PC-9 (cell line): ENCODE measurements at places on chromosomes 1 and 21. TPM values are rescaled to one million over a fixed set of nuclear protein-coding genes. Genes with fewer than 3 reads are reported as not detected.

Gene PDC
- total RNA-seq = not detected in 2 replicates

Gene MANEAL
- total RNA-seq = 11.3 and 13.1 TPM in 2 replicates

Gene PSMB4
- total RNA-seq = 334 and 345 TPM in 2 replicates

Gene OR2L13
- total RNA-seq = not detected in 2 replicates

Gene LCE1C
- not detected in 2 replicates for total RNA-seq

Gene PERM1
- 0.60 and 0.81 TPM in 2 replicates for total RNA-seq

Gene SSR2
- total RNA-seq = 152 and 196 TPM in 2 replicates

Gene LCE1D
- not detected in 2 replicates for total RNA-seq

GRCh38 chr1:65207317-65207716 lies 59.3 kb downstream of the AK4 start:
- no peak for DNase-seq

DNA sequence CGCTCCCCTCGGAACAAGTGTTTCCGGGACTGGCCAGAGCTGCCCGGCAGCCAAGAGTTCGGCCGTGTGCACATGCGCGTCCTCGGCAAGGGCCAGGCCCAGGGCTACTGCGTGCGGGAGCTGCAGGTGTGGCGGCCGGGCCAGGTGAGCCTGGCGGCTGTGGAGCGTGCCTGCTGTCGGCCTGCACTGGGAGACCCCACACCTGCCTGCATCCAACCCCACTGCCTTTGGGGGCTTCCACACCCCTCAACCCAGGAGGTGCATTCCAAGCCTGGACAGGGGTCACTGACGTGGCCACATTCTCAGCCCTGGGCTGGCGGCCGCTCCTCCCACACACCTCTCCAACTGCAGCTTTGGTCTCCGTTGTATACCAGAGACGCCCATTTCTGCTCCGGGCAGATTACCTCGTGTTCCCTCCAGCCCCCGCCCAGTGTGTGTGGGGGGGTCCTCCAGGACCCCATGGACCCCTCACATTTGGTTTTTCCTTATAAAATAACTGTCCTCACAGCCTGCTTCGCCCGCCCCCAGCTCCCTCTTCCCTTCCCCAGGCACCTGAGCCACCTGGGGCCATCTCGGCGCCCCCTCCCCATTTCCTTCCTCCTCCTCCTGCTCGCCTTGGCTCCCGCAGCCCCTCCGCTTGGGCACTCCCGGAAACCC lies 6.1 kb downstream of the RNF223 start:
- DNase-seq = peak; percentile 71

DNA sequence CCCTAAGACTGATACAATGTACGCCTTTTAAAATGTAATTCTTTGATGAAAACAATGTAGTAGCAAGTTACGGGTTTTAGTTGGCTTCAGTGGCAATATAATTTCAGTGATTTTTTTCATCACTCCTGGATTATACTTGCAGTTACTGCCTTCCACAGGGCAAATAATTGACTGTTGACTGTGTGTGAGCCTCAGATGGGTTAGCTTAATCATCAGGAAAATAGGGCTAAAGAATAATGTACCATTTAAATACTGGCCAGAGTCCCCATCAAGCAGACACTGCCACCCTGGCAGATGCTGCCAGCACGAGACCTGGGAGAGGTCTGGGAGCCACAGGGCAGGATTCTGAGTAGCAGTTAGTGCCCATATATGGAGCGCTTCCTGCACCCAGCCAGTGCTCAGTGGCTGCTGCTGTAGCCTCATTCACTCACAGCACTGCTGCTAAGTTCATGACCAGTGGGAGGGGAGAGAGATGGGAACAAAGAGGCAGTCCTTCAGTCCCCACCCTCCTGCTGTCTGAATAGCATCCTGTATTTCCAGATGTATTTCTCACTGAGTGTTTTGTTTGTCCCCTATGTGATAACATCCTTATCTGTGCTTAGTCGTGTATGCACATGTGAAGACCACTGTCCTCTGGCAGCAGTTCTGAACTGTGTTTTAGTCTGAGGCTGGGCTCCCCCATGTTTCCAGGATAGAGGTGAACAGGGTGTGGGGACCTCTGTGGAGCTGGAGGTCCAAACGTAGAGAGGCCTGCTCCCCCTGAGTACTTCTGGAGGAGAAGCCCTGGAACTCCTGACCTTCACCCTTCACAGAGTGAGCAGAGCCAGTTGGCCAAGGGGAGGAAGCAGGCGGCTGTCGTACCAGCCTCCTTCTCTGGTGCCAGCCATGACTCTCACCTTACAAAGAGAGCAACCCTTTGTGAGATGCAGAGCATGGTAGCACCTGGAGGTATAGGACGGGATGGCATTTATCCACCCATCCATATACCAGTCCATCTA lies 80.4 kb downstream of the ADARB1 start:
- no peak for DNase-seq

GRCh38 chr1:65942476-65942875 lies 149.8 kb downstream of the PDE4B start:
- no peak for DNase-seq

- no peak for DNase-seq
These were observed 82.9 kb upstream of the SSX2IP start for GRCh38 chr1:84773195-84773594.

DNA sequence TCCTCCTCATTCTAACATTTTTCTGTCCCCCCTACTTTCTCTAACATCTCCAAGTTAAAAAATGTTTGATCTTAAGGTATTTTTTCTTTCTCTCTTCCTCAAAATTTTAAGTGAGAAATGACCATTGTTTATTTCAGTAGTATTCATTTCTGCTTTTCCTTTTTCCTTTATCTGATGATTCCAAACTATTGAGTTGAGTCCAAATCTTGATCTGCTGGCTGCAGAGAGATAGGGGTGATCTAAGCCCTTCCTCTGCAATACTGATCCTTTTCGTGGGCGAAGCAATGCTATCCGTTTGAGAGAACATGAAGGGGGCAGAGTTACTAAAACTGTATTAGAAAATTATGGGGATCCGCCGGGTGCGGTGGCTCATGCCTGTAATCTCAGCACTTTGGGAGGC lies 516 bp upstream of the NMNAT2 start:
- no peak for DNase-seq

GRCh38 chr1:107551456-107551855 lies 410.6 kb downstream of the NTNG1 start:
- DNase-seq = no peak

- DNase-seq = peak; percentile 53
These were observed 859 bp upstream of the ANGPTL1 start for GRCh38 chr1:178871551-178872320.

DNA sequence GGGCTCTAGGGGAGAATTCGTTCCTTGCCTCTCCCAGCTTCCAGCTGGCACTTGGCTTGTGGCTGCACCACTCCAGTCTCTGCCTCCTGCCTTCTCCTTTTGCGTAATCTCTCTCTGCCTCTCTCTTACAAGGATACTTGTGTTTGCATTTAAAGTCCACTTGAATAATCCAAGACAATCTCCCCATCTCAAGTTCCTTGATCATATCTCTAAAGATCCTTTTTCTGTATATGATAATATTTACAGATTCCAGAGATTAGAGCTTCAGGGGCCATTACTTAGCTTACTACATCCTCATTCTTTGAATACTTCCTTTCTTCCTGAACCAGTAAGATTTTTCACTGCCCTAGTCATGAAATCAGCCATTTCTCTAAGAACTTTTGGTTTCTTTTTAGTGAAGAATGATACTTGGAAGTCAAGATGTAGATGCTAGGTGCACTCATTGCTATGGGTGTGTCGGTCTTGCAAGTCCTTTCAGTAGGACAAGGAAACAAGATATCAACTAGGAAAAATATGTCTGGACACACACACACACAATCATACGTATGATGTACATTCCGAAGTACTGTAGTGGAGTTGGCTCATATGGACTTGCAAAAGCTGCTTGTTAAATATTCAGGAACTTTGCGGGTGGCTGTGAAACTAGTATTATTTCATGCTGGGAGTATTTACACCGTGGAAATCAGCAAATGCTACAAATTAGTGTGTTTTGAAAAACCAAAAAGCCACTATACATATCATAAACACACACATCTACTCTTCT lies 20.8 kb upstream of the RLF start:
- DNase-seq = peak; percentile 100

DNA sequence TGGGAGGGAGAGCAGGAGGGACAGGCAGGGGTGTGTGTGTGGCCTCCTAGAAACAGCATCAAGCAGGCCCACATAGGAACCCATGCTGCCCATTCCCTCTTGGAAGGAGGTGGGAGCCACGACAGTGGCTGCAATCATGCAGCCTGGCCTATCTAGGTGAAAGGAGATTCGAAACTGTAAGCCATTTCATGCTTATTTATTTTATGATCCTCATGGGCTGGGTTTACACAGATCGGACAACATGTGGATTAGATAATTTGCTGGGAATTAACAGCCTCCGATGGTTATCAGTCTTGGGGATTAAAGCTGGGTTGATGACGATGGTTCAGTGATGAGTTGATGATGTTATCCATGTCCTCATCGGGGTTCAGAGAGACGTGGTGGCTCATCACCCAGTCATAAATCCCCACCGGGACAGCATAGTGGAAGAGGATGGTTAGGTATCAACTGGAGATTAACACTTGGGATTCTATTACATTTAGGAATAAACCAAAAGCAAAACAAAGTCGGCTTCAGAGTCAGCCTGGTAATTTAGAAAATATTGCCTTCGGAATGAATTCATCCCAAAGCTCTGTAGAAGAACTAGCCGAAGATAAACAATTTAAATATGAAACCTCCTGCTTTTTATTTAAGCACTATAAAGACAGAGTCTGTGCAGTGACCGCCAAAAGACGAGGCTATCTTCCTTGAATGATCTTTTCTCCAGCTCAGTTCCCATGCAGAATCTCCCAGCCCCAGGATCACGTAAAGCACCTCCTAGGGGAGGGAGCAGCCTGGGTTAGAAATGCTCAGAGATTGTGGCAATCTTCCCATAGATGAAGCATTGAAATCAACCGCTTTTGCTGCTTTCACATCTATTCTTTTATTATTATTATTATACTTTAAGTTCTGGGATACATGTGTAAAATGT lies 252.8 kb downstream of the FOXD2 start:
- no peak for DNase-seq

DNA sequence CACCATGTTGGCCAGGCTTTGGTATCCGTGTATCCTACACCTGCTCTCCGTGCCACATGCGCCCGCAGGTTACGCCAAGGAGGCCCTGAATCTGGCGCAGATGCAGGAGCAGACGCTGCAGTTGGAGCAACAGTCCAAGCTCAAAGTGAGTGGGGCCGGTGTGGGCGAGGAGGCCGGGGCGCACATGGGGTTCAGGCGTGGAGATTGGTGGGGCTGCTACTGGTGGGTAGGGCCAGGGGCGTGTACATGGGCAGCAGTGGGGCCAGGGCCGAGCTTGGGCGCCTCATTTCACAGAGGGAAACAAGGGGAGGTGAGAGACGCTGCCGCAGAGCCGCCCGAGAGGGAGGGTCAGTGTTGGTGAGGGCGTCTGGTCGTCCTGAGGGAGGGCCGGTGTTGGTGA lies 5.6 kb downstream of the ATAD3B start:
- no peak for DNase-seq

GRCh38 chr1:78292361-78292760 lies 198.4 kb upstream of the PTGFR start:
- DNase-seq = no peak

DNA sequence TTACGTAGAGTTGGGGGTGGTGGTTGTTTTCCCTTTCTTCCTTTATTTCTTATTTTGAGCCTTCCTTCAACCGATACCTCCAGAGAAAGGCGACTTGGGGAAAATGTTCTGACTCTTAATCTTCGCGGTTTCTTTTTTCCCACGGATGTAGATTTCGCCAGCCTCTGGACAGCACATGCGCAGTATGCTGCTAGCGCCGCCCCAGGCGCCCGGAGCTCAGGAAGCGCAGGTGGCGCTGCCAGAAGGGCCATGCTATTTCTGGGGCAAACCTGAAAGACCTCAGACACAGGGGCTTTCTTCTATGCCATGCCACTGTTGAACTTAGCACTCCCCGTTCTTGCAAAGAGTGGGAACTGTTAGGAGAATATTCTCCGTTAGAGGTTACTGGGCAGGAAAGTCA lies 392.1 kb downstream of the KIF26B start:
- DNase-seq = no peak

- no peak for DNase-seq
These were observed 15.0 kb downstream of the CDKN2C start for GRCh38 chr1:50985094-50985493.

DNA sequence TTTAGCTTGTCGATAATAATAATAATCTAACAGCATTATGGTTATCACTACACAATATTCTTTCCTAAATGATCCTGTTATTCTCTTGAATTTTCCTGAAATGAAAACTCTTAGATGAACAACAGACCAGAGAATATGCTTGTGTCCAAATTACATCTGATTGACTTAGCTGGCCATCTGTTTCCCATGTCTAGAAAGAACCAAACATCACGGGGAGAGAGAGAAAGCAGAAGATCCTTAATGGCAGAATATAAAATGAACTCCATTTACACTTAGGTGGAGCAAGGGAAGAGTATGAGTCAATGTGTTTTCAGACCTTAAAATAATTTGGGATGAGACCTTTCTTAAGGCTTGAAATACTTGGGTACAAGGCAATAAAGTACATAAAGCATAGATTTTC lies 162.2 kb downstream of the DSCAM start:
- DNase-seq = no peak

DNA sequence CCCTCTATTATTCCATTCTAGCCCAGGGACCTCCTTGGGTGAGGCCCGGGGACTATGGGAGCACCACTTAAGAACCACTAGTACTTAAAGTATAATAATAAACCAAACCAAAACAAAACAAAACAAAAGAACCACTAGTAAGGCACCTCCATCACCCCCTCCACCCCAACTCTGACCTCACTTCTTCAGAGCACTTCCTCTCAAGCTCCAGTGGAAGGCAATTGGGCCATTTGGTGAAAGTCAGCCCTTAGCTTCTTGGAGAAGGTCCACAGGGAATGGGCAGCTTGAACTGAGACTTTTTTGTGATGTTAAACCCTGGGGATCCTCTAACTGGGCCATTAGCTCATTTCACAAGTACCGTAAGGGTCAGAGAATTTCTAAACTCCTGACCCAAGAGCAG lies 237.3 kb downstream of the RHOU start:
- DNase-seq = no peak

DNA sequence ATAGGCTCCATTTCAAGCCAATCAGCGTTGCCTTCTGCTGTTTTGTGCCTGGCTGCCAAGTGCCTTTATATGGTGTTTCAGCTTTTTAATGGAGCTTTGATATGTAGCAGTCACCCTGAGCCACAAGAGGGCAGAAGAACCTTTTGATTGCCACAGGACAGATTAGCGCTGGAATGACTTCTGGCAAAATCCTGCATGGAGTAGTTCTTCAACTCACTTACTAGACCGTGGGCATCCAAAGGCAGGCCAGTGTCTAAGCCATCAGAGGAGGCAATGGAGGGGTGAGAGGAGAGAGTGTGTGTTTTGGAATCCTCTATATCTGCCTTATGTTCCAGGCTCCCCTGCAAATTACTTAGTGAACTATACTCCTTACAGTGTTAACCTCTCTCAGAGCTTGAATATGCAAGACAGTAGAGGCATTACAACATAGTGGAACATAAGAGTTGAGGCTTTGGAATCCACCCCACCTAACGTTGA lies 56.2 kb downstream of the ST3GAL3 start:
- peak; percentile 77 for DNase-seq

- no peak for DNase-seq
These were observed 7.0 kb downstream of the PAFAH2 start for GRCh38 chr1:25990702-25991395.
